ENCODE measurements at places on chromosomes 2 and 18.

GRCh38 chr2:1136846-1137245, 186.2 kb downstream of the SNTG2 start:
- DNase-seq, result no peak

GRCh38 chr2:218961651-218962570, 2.4 kb downstream of the CDK5R2 start:
- no peak for DNase-seq

GRCh38 chr2:177474301-177474700, 81.7 kb downstream of the AGPS start:
- no peak for DNase-seq

- DNase-seq, result no peak
These were observed 2.4 kb downstream of the DNAJC10 start for GRCh38 chr2:182718459-182718858.

DNA sequence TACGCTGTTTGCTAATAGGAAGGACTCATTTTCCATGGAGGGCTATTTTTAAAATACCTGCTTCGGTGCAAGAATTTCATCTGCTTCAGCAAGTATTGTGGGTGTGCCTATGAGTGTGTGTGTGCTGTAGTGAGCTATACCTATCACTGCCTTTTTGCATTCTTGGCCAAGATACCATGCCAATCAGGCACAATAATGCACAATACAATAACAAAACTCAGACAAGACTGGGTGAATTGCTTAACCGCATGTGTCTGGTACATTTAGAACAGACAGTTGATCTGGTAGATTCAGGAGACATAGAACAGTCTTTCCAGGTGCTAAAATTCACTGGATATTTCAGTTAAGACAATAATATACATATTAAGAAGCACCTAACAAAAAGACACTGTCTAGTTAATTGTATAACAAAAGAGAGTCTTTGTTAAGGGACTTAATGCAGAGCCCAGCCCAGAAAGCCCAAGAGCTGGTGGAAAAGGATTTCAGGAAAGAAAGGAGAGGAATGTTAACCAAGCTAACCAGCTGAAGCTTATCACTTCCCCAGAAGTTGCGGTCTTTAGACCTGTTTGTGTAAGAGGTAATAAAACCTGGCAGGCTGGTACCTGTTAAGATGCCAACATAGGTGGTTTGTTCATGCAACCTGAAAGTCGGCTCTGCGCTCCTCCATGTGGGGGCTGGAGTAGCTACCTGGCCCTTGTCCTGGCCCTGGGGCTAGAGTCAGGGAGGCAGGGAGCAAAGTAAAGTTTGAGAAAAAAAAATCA, 153.3 kb upstream of the RBMS1 start:
- DNase-seq, result no peak

DNA sequence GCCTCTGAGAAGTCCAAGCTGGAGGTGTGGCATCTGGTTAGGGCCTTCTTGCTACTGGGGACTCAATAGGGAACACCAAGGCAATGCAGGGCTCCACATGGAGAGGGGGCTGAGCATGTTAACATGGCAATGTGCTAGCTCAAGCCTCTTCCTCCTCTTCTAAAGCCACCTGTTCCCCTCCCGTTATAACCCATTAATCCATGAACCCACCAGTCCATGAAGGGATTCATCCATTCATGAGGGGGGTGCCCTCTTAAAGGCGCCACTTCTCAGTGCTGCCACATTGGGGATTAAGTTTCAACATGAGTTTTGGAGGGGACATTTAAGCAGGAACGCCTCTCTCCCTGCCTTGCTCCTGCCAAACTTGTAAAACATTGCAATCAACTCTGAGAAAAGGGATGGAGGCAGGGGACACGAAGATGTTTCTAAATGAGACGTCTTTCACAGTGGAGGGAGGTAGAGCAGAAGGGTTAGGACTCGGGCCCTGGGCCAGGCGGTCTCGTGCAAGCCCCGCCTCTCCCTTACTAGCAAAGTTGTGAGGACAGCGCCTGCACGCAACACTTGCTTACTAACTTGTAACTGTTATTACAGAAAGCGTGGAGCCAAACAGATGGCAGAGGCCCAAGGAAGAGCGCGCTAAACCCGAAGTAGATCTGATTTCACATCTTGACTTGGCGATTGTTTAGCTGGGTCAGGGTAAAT, 118.2 kb upstream of the ZNF516 start:
- DNase-seq, result no peak

DNA sequence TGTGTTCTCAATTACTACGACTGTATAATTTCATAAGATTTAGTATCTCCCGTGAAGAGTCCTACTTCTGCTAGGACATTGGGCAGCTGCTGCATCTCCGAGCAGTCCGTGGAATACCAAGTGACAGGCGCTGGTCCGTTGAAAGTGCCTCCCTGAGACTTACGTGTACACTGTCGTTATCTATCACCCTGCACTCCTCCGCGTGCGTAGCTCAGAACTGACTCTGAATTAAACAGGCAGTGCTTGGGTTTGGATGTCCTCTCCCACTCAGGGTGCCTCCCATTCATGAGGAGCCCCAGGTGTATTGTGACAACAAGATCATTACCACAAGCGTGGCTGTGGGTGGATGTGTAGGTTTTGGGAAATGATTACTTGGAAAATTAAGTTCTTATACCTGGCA, 148.4 kb downstream of the SH3RF3 start:
- DNase-seq, result no peak

Measured in HS-5 (cell line).